Smooth muscle cell of bladder (primary cell): ENCODE measurements at places on chromosomes 2 and 18. TPM values are rescaled to one million over a fixed set of nuclear protein-coding genes. Genes with fewer than 3 reads are reported as not detected.

The CENPA gene
- total RNA-seq: 1.00 and 1.5 TPM in 2 replicates

The CHRNG gene
- not detected in 2 replicates for total RNA-seq

The TMEM150A gene
- 7.4 and 11.1 TPM in 2 replicates for total RNA-seq

The POTEC gene
- total RNA-seq: under 0.01 TPM in 1 of 2 replicates, not detected in the other

The NXPH2 gene
- 0.14 TPM in 1 of 2 replicates, not detected in the other for total RNA-seq

The TRAPPC8 gene
- 40.7 and 43.8 TPM in 2 replicates for total RNA-seq

The IL36B gene
- not detected in 2 replicates for total RNA-seq

The ZNF532 gene
- total RNA-seq: 37.5 and 40.1 TPM in 2 replicates

The TRABD2A gene
- 4.7 and 6.4 TPM in 2 replicates for total RNA-seq

The CRYGC gene
- not detected in 2 replicates for total RNA-seq

The SRD5A2 gene
- total RNA-seq: not detected in 2 replicates

The DIPK1C gene
- not detected in 2 replicates for total RNA-seq

The PLA2R1 gene
- 7.5 and 10.0 TPM in 2 replicates for total RNA-seq

The ACTG2 gene
- 12.3 and 20.1 TPM in 2 replicates for total RNA-seq

The LRRC30 gene
- total RNA-seq: not detected in 2 replicates
